Activated T-helper 1 cell treated with anti-CD3 and anti-CD28 coated beads, Interleukin-2, amount 50 U/mL, for 16 hours (primary cell): ENCODE measurements at places on chromosomes 7 and 10.

- DNase-seq = no peak
These were observed 48.2 kb downstream of the GSDME start for GRCh38 chr7:24709051-24709450.

DNA sequence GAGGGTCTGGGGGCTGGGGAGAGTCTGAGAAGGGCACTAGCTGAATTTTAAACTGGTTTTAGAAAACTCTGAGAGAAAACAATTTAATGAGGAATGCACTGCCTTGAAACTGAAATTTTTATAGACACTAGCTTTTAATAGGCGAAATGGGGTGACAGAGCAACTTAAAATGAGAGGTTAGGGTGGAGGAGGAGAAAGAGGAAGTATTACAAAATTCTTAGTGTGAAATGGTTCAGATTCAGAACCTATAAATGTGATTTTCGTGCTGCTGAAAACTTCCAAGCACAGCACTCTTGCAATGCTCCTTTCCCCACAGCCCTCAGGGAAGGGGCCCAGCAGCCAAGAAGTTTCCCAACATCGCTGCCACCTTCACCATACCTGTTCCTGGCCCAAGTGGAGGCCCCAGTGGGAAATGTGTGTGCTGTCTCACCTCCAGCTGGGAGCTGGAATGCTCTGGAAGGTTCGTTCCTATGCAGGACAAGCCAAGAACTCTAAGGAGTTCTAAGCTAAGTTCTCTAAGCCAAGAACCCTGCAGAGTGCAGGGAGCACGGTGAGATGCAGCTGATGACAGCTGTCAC, 60.0 kb downstream of the ATXN7L1 start:
- DNase-seq = no peak

GRCh38 chr7:17546592-17546991, 248.1 kb downstream of the AHR start:
- no peak for DNase-seq

DNA sequence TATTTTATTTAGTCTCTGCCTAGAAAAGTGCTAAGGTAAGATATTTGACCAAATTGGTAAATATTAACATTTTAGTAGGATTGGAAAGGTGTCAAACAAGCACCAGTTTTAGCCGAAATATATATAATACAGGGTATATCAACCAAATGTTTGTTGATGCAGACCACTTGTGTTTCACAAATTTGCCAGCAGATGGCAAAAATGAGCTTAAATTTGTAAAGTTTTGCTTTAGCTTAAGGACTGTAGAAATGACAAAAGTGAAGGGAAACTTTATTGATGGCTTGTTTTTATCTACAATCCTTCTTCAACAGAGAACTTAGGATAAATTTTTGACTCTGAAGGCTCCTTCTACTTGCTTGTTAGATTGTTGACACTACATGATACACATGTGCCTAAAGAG, 4.8 kb upstream of the POLR1F start:
- DNase-seq = no peak

DNA sequence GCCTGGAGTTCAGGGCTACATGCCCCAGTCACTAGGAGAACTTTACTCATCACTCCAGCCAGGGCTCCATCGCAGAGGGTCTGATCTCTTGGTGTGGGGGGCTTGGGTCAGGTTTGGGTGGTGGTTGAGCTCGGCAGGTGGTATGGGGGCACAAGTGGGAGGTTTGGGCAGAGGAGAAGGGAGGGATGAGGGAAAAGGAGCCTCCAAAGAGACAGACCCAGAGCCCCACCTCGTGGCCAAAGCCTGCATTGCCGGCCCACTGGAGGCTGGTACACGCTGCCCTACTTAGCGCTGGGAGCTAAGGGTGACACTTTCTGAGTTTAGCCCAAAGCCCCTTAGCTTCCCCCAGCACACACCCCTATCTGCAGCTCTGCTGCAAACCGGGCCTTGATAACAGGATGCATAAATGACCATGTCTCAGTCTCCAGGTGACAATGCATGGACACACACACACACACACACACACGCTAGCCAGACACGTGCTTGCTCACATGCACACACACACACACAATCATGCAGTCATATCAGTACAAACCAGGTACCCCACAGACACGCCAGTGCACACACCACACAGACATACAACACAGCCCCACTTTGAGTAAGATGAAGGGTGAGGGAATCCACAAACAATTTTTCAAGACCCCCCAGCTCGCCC, 14.7 kb downstream of the LZTS2 start:
- peak; percentile 42 for DNase-seq

GRCh38 chr7:19117091-19117869, at the start of gene TWIST1:
Gene TWIST1 (minus strand): TSS chr7:19117636. CDS start chr7:19117321, 315 bp downstream.
- no peak for DNase-seq

- no peak for DNase-seq
These were observed 71.8 kb upstream of the PIK3CG start for GRCh38 chr7:106793015-106793975.

- peak; percentile 28 for DNase-seq
These were observed 27.8 kb downstream of the RBM20 start for GRCh38 chr10:110671788-110672579.

DNA sequence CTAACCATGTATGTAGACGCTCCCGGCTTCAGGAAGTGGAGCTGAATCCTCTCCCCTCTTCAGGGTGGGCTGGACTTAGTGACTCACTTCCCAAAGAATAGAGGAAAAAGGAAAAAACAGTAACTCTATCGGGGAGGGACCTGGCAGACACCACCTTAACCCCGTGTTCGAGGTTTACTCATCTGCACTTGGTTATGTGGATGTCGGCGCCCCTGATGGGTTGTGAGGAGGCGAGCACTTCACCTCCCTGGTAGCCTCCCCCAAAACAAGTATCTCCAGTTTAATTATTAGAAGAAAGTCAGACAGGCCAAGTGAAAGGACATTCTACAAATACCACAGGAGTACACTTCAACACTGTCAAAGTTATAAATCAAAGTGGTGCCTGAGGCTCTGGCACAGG, 559.7 kb downstream of the TCERG1L start:
- DNase-seq = no peak

- no peak for DNase-seq
These were observed 29.4 kb downstream of the LSMEM1 start for GRCh38 chr7:112510001-112510742.

- no peak for DNase-seq
These were observed 30.5 kb downstream of the SHTN1 start for GRCh38 chr10:116974456-116975005.

DNA sequence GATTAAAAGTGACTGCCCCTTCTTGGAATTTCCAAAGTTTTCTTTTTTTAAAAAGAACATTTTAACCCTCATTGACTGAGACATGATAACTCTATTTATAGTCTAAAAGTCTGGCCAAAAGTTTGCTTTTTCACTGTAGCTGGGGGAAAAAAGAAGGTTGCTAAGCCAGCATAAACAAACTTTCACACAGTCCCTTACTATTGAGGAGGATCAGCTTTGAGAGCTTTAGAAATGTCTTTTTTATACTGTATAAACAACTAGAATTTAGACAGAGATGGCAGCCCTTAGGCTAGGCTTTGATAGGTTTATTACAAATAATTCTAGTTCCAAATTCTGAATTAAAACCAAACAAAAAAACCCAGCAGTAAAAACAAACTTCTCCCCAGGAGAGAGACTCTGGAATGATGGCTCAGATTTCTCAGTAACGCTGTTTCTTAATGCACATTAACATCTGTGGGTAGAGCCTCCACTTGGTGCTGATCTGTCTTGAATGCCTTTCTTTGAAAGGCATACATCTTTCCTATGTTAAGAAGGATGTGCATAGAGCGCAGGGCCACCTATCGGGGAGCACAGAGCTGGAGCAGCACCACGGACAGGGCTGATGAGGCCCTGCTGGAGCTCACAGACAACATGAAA, 100.9 kb upstream of the PDLIM1 start:
- no peak for DNase-seq

DNA sequence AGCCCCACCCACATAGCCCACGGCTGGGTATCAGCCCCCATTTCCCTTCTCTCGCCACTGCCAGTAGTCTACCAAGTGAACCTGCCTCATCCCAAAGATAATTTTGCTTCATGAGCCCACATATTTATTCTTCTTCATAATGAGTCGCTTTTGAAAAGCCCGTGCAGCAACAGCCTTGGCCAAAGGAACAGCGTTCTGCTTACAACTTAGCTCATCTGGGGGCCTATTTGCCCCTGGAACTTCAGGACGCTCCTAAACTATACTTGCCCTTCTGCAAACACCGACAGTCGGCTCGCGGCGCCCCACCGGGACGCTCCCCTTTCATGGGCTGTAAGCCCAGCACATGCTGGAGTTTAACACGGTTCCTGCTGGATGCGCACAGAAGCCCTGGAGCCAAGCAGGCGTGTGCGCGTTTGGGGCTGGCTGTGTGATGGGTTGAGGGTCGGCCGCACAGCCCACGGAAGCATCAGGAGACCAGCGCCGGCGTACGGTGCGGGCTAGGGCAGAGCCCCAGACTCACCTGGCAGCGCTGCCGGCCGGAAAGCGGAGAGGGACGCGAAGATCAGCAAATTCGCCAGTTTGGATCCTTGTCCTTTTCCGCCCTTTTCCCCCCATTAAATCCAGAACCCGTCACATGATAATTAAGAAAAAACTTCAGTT, 370 bp downstream of the TMEM60 start:
- DNase-seq = no peak

GRCh38 chr7:151008511-151009323, 15.6 kb downstream of the ATG9B start:
- peak; percentile 77 for DNase-seq

GRCh38 chr10:129415215-129416140, 51.6 kb upstream of the MGMT start:
- no peak for DNase-seq
